CD8-positive, alpha-beta T cell (primary cell): ENCODE measurements at places on chromosomes 6 and 20.

DNA sequence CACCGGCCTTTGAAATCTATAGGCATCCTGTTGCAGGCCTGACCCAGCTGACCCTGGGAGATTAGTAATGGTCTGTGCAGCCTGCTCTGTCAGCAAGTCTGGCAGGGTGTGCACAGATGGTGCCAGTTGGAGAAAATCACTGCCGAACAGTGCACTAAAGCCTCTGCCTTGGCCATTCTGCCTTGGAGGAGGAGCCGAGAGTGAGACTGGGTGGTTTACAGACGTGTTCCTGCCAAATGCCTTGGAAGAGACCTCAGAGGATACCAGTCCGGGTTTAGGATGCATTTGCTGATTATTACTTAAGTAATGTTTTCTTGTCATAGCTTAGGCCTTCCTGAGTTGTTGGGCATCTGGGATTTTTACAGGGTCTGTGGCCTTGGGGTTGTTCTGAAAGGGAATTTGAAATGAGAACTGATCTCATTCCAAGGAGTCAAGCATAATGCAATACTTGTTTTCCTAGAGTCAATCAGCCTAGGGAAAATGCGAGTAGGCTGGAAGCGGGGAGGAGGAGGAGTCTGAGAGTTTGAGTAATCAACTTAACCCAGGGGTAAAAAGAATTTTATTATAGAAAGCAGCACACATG lies 292.1 kb downstream of the SOX4 start:
- DNase-seq: no peak

DNA sequence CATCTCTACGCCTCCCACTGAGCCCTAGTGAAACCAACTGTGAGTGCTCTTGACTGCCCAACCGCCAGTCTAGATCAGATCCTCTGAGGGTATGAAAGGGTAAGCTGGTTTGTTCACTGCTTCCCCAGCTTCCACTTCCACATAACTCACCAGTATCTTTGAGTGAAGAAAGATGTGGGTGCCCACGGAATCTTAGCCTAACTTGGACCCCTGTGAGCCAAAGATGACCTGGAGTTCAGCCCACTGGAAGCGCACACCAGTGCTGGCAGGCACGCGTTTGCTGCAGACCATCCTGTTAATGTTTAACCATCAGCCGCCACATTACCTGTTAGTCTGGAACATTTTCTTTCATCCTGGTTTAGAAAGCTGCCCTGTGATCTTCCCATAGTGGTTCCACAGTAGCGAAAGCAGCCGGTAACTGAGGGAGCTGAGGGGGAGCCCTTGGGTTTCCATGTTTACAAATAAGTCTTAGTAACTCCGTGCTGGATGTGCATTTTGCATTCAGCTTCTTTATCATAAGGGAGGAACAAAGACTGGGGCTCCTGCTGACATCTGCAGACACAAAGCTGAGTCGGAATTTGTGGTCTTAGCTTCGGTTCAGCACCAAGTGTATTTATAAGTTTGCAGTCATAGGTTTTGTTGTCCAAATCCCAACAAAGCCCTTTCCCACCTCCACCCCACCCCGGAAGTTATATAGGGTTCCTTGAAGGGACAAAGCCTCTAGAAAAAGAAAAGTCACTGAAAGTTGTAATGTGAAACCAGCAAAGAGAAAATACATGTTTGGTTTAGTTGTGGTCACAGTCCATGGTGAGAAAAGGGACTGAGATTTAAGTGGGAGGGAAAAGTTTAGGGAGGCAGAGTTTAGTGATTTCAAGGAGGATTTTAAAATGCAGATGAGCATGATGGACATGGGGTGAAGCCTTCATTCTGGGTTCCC lies 71.0 kb downstream of the SSR1 start:
- DNase-seq: no peak

DNA sequence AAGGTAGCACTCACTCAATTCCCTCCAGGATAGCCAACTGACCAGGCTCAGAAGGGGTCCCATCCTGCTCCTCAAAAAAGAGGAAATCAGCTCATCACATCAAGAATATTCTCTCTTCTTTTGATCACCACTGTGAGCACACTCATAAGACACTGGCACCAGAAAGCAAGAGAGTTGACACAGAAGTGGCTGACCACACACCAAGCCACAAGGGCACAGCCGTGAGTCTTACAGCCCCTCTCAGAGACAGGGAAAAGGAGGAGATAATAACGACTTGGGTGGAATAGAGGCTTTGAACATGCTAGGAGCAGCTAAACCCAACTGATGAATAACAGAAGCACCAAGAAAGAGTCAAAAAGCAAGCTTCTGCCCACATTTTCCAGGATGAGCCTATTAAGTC lies 249.1 kb upstream of the PREP start:
- DNase-seq: no peak

DNA sequence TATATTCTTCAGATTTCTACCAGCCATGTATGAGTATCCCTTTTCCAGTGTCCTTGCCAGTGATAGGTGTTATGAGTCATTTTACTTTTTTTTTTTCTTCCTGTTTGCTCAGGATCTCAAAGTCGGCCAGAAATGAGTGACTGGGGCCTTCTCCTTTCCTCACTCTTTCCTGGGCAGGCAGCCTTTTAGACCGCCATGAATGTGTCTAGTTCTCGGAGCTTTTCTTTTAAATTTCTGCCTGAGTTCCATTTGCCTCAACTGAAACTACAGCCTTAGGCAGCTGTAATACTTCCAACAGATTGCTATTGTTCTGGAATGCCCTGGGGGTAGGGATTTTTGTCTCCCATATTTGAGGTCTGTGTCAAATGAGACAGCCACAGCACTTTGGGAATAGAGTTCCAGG lies 83.7 kb downstream of the STXBP5 start:
- no peak for DNase-seq

- DNase-seq: no peak
Observed at GRCh38 chr6:134546962-134547645, 229.2 kb upstream of the SGK1 start.

DNA sequence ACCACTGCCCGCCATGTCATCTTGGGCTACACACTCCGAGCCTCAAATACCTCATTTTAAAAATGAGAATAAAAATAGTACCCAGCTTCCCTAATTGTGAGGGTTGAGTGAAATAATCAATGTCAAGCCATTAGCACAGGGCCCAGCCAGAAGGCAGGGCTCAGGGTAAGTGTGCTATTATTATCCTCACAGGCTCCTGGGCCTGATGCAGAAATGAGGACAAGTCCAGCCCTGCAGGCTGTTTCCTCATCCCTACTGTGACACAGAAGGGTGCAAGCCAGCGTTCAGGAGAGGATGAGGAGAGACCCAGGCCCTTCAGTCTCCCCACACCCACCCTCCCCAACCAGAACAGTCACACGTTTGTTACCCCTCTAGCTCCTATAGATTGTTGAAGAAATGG lies 4.0 kb downstream of the DLK2 start:
- DNase-seq: no peak
